Activated T-helper 1 cell treated with anti-CD3 and anti-CD28 coated beads, Interleukin-2, amount 50 U/mL, for 16 hours (primary cell): ENCODE measurements at places on chromosomes 6 and 20.

DNA sequence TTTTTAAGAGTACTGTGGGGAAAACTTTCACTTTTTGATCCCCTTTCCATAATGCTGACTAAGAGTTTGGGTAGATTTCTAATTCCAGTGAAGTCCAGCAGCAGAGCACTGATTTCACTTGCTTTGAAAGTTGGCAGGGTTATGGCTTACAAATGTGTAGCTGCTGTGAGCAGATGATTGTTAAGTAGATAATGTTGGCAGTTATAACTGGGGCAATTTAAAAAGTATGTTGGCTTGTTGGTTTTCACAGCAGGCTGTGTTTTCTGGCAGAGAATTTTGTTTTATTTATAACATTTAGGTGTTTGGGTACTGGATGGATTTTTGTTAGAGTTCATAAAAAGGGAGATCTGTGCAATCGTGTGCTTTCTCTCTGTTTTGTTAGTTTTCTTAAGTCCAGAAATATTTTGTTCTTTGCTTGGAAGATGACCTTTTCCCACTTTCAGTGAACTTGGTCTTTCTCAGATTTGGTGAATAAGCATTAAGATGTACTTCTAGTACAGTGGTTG lies 31.4 kb downstream of the AFDN start:
- no peak for DNase-seq

GRCh38 chr20:63404129-63405085 lies 43.3 kb upstream of the CHRNA4 start:
- DNase-seq, result no peak

DNA sequence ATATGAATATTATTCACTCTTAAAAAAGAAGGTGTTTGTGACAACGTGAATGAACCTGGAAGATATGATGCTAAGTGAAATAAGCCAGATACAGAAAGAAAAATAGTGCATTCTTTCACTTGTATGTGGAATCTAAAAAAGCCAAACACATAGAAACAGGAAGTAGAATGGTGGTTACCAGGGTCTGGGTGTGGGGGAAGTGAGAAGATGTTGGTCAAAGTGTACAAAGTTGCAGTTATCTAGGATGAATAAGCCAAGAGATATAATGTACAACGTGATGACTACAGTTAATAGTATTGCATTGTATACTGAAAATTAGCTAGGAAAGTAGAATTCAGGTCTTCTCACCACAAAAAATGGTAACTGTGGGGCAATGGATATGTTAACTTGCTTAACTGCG lies 151.1 kb upstream of the HCRTR2 start:
- no peak for DNase-seq

GRCh38 chr6:151716526-151716932 lies 91.0 kb upstream of the ESR1 start:
- no peak for DNase-seq

DNA sequence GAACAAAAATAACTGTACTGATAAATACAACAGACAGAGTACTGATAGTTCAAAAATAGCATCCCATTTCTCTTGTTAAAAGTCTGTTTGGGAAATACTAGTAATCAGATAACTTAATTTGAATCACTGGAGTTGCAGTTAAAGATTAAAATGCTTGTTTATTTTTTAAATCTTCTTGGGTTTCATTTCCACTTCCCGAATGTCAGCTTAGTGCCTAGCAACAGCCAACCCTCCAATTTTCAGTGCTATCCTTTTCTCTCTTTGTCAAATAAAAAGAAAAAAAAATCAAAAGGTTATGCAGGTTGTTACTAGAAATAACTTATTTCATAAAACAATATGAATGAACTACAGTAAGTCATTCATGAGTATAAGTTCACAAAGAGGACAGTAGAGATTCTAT lies 257.7 kb upstream of the STXBP5 start:
- DNase-seq, result no peak

GRCh38 chr6:10725044-10725443 lies 2.2 kb downstream of the TMEM14C start:
- DNase-seq, result no peak

DNA sequence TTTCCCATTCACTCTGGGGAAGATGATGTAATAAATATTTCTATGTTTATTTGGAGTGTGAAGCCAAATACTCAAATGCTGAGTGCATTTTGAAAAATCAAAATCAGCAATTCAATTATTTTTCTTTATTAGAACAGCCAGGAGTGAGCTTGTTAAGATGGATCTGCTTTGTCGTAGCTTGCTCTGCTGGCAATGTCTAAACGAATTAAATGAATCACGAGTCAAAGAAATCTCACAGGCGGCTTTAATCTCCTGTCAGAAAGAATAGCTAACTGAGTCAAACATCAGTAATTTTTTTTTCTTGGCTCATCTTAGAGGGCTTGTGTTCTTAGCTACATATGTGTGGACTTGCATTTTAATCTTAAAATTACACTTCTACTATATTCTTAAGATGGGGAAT lies 100.2 kb upstream of the HMGN3 start:
- DNase-seq, result no peak

DNA sequence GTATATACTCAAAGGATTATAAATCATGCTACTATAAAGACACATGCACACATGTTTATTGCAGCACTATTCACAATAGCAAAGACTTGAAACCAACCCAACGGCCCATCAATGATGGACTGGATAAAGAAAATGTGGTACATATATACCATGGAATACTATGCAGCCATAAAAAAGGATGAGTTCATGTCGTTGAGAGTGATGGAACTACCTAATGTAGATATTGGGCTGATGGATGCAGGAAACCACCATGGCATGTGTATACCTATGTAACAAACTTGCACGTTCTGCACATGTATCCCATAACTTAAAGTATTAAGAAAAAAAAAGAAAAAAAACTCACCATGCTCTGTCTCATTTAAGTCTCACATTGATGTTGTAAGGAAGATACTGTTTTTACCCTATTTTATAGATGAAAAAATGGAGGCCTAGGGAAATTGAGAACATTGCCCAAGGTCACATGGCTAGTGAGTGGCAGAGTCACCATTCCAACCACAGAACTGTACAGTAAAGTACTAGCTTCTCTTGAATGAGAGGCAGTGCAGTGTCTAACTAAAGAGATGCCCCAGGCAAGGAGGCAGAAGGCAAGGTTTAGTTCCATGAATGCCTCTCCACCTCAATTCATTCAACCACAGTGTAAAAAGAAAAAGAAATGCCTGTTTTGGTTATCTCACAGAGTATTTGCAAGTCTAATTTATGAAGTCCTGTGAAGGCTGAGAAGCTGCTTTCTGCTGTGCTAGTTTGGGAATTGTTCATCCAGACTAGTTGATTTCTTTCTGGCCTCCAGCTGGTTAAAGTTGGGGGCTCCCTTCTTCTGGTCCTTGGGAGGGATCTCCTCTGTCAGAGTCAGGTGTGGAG lies 68.2 kb downstream of the FIG4 start:
- DNase-seq, result no peak

GRCh38 chr6:73519926-73520687 lies 725 bp downstream of the EEF1A1 start:
- DNase-seq, result peak; percentile 75

- DNase-seq, result no peak
These were observed 50.0 kb upstream of the NOX3 start for GRCh38 chr6:155505608-155505989.

DNA sequence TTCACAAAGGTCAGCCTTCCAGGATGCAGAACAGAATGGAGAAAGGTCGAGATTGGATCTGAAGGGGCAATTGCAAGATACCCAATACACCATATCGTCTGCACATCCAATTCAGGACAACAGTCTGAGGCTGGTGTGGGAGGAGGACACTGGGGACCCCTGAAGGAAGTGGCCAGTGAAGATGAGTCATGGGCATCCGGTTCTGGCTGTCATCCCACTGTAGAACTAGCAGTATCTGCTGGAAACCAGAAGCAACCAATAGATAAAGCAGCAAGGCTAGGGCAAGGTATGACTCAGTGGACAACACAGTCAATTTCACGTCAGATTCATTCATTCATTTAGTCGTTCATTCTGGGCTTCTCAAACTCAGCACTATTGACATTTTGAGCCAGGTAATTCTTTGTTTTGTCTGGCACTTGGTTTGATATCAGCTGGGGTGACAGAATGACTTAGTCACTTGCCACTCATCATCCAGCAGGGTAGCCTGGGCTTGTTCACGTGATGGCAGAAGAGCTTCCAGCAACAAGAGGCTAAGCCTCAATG lies 30.3 kb upstream of the SHLD1 start:
- no peak for DNase-seq

DNA sequence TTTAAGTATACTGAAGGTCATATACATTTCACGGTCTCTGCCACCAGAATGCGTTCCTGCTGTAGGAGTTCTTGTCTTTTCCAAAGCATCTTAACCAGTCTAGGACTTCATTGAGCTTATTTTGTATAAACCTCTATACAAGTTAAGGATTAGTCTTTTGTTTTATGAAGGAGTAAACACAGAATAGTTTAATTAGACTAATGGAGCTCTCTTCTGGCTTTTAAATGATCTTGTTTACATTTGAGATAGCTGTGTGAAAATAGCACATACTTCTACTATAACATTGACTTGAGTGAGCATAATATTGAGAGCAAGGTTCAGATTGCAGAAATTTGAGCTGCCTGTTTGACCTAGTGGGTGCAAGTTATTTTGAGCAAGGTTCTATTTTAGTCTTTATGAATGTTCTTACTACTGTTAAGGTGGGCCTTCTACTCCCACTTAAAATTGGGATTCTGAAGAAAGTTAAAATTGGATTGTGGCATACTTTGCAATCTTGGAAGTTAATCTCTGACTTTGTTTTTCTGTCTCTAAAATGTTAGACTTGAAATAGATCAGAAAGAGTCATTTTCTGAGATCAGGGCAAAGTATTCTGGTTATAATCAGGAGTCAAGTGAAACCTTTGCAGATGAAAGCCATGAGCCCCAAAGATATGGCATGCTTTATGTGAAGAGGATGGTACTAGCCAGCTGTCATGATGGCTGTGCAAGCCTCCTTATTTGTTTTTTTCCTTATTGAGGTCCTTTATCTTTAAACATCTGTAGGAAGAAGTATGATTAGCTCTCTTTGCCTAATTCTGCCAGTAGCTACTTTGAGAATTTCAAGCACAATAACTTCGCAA lies 41.8 kb downstream of the RPRD1B start:
- no peak for DNase-seq

GRCh38 chr20:59661153-59661552 lies 56.8 kb downstream of the PHACTR3 start:
- DNase-seq, result no peak

GRCh38 chr6:36578030-36578429 lies 16.1 kb upstream of the SRSF3 start:
- DNase-seq, result no peak

DNA sequence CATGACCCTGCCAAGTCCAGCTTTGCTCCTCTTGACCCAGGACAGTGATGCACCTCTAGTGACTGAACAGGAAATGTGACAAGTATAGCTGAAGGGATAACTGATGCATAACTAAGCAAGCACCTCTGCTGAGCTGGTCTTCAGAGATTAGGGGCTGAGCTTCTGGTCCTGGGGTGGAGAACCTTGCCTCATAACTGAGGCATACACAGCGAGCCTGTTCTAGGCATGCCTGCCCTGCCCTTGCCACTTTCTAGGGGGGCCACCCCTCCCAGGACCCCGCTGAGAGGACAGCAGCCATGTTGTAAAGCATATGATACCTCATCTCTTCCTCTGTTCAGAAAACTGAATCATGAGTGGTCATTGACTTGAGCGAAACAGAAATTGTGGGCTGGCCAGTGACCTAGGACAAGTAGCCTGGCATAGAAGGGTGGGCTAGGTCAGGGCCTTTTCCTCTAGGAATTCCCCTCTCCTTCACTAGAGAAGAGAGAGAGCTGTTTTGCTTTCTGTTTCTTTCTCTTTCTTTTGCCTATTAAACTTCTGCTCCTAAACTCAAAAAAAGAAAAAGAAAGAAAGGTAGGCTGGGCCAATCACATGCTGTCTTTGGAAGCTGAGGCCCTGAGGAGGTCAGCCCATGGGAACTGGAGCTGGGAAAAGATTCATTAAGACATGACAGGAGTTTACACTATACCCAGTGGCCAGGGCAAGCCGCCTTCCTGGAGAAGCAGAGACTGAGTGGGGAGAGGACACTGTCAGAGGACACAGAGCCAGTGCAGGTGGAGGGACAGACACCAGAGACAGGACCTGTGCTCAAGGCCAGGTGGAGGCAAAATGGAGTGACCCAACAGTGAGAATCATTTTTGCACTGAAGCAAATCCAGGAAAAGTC lies 23.1 kb downstream of the ALDH5A1 start:
- DNase-seq, result no peak

DNA sequence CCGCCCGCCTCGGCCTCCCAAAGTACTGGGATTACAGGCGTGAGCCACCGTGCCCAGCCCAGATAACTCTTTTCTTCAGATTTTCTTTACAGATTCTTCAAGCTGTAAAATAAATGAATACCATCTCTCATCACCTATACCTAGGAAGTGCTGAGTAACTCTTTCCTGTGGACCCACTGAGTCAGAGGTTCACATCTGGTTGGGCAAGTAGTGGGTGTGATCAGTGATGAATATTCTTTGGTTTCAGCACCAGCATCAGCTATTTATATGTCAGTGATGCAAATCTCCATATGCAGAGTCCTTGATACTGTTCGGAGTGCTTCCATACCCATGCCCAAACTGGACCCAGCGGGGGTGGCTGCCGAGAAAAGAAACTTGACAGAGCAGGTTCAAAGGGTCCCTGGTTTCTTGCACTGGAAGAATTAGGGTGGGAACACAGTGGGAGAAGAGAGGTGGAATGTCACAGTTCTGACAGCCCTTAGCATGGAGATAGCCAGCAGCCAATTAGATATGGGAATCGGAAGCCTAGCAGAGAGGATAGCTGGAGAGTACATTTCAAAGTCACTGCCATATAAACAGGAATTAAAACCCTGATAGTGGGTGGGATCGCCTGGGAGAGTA lies 64.9 kb upstream of the DDR1 start:
- peak; percentile 42 for DNase-seq

GRCh38 chr6:144310765-144311164 lies 25.6 kb downstream of the UTRN start:
- no peak for DNase-seq

DNA sequence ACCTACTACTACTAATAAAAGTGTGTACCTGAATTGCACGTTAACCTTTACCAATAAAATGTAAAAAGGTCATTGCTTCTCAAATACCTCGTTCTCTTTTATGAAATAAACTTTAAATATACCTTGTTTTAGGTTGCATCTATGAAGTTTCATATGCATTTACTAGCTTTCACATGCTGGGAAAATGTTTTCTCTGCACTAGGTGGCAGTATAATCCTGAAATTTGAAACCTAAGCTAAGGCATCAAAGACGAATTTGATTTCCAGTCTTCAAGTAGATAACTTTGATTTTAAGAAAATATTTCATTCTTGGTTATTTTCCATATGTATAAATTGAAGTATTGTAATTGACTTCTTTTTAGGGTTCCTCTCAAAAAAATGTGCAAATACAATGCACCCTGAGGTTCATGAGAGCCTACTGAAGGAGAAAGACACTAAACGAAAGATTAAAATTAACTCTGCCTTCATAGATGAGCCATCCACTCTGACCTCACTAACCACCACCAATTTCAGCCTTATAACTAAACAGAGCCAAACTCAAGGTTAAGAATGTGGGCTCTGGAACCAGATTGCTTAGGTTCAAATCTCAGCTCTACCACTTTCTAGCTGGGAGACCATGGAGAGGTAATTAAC lies 7.3 kb upstream of the COL9A1 start:
- no peak for DNase-seq

- DNase-seq, result no peak
These were observed 3.8 kb downstream of the LAMA2 start for GRCh38 chr6:128886706-128887105.

- no peak for DNase-seq
These were observed 102.2 kb downstream of the DCDC2 start for GRCh38 chr6:24255676-24256075.

GRCh38 chr20:59134182-59134581 lies 29.4 kb upstream of the ZNF831 start:
- DNase-seq, result no peak

- DNase-seq, result no peak
These were observed 50.8 kb upstream of the JAG1 start for GRCh38 chr20:10724449-10725173.
